ENCODE measurements at places on chromosomes 6 and 20.

DNA sequence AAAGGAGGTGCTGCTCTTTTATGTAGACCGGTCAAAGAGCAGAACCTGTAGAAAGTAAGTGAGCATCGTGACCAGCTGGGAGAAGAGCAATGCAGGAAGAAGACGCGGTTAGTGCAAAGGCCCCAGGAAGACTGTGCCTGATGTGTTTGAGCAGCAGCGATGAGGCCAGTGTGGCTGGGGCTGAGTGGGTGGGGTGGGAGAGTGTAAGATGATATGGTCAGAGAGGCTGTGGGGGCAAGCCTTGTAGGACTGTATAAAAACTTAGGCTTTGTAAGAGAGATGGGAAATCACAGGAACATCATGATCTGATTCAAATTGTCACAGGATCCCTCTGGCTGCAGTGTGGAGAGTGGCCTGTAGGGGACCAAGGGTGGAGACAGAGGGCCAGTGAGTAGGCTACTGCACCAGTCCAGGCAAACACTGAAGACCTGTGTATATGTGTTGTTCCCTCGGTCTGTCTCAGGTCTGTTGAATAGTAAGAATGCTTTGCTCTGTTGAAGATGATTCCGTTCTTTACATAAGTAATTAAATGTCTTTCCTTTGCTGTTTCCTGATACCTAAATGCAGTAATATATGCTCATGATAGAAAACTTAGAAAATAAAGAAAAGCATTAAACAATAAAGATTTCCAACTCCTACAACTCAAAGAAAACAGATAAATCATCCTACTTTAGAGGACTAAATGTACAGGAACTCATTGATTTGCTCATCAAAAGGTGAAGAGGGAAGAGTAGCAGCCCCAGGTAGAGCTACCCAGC, 23.6 kb upstream of the WFDC2 start:
- DNase-seq = no peak

DNA sequence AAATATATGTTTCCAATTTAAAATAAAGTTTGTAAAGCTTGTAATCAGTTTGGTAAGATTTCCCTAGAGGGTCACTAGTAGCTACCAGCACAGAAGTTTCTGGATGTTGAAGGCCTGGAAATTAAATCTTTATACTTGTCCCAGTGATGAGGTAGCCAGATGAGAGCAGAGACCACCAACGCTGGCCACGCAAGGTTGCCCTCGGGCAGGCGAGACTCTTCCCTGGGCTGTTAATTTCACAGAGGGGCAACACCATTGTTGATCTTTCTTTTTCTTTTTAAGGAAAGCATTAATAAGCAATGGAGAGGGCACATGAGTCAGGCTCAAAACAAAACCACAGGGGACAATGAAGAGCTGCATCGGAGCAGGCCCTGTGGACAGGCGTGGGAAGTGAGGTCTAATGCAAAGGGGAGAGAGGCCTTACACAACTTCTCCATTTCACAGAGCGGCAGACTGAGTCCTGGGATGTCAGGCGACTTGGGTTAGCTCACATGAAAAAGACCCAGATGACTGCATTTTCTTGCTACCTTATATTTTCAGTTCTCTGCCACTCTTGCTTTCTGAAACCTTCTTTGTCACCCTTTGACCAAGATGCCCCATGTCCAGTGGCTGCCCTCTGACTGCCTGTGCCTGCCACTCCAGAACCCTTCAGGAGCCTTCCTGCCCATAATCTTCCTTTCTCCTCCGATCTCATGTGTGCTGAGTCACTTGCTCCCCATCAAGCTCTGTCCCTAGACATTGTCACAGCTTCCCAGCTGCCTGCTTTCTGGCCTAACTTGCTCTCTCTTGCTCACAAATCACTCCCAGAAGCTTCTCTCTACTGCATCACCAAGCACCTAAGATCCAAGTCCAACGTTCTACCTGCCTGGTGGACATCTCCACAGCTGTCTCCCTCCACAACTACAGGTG, 107.7 kb upstream of the CDYL start:
- DNase-seq = no peak

GRCh38 chr20:22465622-22466446, 118.5 kb downstream of the FOXA2 start:
- no peak for DNase-seq

- peak; percentile 15 for DNase-seq
These were observed 217.6 kb upstream of the FOXQ1 start for GRCh38 chr6:1094306-1094705.

DNA sequence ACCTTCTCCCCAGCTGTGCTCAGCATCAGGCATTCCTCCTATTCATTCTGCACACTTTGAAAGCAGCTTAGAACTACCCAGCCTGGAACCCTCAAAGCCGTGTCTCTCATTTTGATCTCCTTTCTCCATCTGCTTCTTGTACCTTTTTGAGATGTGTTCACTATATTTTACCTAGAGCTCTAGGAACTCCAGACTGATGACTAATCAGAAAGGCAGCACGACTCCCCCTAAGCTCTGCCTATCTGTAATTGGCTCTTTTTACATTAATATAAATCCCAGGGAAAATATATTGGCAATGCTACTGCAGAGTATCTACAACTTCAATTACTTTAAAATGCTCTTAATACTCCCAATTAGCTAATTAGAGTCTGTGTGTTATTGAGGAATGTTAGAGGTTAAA, 671.5 kb downstream of the CBLN4 start:
- DNase-seq = no peak

- no peak for DNase-seq
These were observed 399.7 kb upstream of the ADGRB3 start for GRCh38 chr6:68235326-68235784.

- DNase-seq = no peak
These were observed 364.7 kb upstream of the DEFB115 start for GRCh38 chr20:30892541-30893345.

DNA sequence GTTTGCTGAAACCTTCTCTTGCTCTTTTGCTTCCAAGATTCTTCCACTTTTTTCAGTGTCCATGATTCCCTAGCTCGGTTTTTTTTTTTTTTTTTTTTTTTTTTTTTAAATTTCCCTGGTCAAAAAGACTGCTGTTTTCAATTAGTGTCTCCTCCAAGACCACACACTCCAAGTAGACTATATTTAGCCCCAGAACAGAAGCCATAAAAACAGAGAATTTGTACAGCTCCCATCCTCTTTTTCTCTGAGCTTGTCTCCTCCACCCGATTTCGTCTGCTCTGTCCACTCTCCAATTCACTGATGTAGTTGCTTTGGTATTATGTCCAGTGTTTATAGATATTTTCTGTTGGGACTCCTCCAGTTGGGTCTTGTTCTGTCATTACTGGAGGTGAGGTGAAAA, 37.6 kb downstream of the RSPH3 start:
- no peak for DNase-seq

DNA sequence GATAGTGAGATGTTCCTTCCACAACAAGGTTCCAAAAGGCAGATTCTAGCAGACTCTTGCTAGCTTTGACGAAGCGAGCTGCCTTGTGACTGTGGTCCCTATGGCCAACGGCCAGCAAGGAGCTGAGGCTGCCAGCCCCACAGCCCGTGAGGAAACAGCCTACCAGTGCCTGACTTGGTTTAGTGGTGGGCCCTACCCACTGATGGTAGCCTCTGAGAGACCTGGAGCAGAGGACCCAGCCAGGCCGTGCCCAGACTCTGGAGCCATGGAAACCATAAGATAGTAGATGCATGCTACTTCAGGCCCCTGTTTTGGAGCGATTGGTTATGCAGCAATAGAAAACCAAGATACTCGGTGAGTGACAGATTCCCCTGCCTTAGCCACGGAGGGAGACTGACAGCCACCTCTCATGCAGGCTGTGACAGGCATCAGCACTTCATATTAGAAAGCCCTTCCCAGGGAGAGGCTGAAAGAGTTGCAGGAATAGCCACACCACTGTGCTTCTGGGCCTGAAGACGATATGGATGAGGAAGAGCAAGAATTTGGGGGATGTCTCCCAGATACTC, 19.2 kb downstream of the PSMG4 start:
- no peak for DNase-seq

DNA sequence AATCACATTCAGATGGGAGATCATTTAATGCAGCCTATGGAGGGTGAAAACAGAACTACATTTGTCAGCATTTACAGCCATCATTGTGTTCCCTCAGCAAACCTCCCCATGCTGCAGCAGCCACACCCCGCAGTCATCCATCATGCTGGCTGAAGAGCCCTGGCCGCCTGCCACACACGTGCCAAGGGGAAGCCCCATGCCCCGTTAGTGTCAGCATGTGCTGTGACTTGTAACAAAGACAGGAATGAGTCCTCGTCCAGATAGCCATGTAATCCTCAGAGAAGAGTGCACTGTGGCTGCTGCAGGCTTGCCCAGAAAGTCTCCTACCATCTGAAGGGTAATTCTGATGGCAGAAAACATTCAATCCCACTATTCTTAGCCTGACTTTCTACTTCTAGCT, 1097.8 kb downstream of the KIF16B start:
- no peak for DNase-seq
